K562 (cell line): ENCODE measurements at places on chromosomes 11 and 22.

- DNase-seq, result no peak
Measured at GRCh38 chr11:43969543-43969942, 27.1 kb downstream of the C11orf96 start.

DNA sequence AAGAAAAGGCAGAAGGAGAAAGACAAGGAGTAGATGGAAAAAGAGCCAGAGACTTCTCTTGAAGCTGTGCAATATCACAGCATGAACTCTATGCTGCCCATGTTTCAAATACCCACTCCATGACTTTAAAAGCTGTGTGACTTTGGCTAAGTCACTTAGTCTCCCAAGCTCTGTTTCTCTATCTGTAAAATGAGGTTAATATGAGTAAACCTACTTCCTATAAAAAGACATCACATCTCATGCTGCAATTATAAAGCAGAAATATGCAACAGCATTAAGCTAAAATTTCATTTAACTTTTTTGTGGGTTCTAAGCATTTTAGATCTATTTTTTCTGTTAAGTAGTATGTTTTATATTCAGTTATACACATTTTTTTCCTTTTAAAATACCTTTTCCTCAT, 11.6 kb downstream of the DGCR2 start:
- DNase-seq, result no peak

GRCh38 chr11:73660497-73661034, 14.2 kb downstream of the PLEKHB1 start:
- DNase-seq, result no peak

GRCh38 chr11:104058680-104059079, 22.2 kb downstream of the DDI1 start:
- no peak for DNase-seq

DNA sequence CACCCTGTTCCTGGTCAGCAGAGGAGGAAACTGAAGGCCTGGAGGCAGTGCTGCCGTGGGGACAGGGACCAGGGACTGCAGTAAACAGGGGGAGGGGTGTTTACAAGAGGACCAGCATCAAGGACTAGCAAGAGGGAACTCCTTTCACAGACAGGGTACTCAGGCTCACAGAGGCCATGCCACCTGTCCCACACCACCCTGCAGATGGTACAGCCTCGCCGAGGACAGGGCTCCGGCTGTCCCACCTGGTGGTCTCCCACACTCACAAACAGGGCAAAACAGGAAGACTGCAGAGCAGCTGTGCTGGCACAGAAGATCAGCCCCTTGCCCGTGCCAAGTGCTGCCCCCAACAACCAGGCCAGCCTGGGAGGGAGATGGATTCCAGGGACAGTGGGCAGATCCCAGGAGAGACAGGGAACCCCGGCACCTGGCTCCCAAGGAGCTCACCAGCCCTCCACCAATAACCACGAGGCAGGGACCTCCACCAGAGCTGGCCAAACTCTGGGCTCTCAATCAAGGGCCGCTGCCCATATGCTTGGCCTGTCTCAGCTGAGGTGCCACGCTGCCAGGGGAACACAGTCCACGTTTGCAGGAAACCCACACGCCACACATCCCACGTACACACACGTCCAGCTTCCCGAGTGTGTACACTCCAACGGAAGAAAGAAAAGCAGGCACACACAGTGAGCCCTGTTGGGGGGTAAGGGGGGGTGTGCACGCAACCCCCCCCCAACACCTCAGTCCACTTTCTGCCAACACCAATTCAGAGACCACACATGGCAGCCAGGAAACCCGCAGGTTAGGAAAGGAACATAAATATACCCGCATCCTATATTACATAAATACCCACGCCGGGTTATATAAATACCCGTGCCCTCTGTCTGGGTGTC, 2.1 kb downstream of the CSNK1E start:
- DNase-seq, result no peak

DNA sequence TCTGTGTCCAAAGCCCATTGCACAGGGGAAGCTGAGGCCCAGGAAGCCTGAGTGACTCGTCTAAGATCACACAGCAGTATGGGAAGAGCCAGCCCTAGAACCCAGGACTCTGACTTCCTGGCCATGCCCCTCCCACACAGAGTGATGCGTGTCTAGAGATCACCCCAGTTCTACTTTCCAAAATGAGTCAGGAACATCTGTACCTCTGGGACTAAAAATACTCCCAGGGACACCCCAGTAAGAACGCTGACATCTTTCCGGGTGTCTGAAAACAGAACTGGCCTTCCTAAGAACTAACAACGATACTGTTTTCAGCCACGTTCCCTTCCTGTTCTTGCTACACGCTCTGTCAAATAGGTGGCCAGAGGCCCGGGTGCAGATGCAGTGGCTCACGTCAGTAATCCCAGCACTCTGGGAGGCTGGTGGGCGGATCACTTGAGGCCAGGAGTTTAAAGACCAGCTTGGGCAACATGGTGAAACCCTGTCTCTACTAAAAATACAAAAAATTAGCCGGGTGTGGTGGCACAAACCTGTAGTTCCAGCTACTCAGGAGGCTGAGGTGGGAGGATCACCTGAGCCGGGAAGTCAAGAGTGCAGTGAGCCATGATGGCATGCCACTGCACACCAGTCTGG, 21.7 kb upstream of the PDGFB start:
- no peak for DNase-seq

DNA sequence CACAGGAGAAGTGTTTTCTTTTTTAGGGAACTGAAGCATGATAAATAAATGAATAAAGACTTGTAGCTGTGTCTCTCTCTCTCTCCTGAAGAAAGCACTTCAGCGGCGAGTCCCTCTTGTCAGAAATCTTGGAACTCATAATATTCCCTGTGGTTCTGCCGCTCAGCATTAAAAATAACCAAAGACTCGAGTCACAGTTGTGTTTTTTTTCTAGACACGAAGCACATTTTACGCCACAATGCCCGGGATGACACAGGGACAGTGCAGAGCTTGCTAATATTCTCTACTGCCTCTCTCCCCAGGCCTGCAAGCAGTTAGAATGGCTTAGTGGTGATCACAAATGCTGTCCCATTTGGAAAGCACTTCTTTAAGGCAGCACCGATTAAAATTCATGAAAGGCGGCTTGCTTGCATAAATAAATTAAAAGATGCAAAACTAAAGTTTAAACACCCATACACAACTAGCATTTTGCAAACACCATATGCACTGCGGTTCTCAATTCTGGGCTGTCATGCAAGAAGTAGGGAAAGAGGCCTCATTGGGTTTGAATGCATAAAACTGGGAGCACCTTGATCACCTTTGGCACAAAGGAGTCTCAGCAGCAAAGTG, 597.4 kb downstream of the SOX6 start:
- no peak for DNase-seq

- no peak for DNase-seq
Measured at GRCh38 chr11:47775240-47775869, 8.2 kb upstream of the FNBP4 start.

GRCh38 chr11:100174881-100175280, 512.2 kb upstream of the ARHGAP42 start:
- DNase-seq, result no peak

GRCh38 chr11:124725719-124726105, 14.0 kb upstream of the NRGN start:
- no peak for DNase-seq
